Stimulated activated CD8-positive, alpha-beta memory T cell treated with anti-CD3 and anti-CD28 coated beads, Interleukin-2, amount 100 ng/mL, for 48 hours (primary cell): ENCODE measurements at places on chromosomes 4 and X.

GRCh38 chr4:53531585-53532224, 59.6 kb downstream of the LNX1 start:
- no peak for DNase-seq

DNA sequence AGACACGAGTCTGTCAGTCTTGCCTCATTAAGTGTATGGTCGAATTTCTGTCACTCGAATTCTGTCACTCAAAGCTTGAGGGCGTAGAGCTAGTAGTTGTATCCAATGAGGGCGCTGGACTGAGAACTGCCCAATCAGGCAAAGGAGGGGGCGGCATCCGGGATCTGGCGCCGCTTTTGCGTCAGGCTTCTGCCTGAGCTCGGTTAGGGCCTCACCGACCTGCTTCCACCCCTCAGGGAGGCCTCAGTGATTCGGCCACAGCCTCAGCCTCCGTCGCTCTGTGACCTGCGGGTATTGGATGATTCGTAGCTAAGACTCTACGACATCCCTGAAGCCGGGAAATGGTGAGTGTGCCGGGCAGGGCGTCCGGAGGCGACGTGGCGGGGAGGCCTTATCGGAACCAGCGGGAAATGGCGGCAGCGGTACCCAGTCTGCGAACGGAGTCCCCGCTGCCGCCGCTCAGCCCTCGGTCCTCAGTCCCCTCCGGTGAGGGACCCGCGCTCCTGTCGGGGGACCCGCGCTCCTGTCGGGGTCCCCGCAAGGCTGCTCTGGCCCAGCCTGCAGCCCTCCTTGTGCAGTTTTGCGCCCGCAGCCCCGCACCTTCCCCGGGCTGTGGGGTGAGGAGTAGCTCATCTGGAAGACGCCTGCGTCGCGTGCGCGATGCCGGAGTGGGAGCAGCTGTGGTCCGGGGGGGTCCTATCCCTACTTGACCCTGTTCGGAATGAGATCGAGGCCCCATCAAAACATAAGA, 88.3 kb downstream of the ZNF718 start:
- no peak for DNase-seq

DNA sequence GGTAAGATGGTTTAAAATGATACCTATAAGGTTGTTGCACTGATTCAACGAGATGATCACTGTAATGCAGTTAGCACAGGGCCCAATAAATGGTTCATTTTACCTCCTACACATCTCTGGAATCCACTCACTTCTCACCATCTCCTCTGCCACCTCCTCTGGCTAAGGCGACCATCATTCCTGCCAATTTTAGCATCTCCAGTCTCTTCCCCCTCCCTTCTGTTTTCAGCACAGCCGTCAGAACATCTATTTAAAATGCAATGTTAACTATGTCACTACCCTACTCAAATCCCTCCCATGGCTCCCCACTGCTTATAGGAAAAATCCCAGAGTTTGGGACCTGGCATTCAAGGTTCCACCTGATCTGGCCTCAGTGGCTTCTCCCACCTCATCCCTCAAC, 3.5 kb upstream of the SYP start:
- no peak for DNase-seq

DNA sequence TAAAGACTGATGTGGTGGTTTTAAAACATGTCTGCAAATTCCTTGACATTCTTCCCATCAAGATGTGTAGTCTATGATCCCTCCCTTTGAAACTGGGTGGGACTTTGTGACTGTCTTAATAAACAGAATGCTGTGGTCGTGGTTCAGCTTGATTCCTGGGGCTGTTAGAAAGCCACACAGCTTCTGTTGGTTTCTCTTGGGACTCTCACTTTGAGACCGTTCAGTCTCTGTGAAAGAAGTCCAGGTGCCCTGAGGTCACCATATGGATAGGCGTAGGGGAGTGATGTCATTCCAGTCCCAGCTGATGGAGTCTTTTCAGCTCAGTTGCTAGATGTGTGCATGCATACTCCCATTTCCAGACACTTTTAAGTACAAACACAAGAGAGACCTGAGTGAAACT, 216.6 kb downstream of the KDR start:
- no peak for DNase-seq

DNA sequence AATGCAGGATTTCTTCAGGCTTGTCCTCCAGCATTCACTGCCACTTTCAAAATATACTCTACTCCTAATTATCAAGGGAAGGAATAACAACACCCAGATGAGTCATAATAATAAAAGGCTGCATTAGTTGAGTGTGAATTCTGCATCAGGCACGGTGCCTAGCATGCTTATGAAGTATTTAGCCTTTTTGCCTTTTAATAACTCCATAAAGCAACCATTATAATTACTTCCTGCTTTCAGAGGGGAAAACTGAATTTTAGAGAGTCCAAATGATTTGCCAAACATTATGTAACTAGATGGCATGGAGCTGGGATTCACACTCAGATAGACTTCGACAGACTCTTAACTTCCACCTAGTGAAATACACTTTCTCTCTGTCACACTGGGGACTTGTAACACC, 2365.5 kb downstream of the PCDH7 start:
- DNase-seq, result no peak
